ENCODE measurements at places on chromosomes 5 and 9.

- no peak for DNase-seq
Observed at GRCh38 chr5:132281856-132282614, 12.2 kb upstream of the SLC22A4 start.

- no peak for DNase-seq
Observed at GRCh38 chr5:99586878-99587277, 658.1 kb upstream of the CHD1 start.

DNA sequence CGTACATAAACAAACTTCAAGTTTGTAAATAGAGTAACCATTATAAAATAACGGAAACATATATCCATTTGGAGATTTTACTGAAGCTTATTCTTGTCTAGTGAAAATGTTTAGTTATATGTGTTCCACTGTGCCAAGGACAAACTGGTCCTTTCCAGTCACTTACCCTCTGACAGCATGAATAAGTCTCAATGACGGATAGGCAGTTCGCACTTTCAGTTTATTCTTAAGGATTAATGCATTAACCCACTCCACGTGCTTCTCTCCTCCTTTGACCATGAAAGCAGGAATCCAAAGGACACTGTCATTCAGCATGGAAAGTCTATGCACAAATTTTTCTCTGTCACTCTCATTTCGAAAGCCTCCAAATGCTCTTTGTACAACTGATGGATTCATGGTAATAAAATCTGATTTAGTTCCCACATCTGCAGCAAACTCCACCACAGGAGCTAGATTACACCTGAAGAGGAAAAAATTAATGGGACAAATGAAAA is 47.1 kb downstream of the ST8SIA4 start:
- DNase-seq, result no peak

- DNase-seq, result no peak
Observed at GRCh38 chr5:152439791-152440190, 34.7 kb upstream of the NMUR2 start.

- no peak for DNase-seq
Observed at GRCh38 chr5:94505327-94506068, 112.9 kb downstream of the KIAA0825 start.

DNA sequence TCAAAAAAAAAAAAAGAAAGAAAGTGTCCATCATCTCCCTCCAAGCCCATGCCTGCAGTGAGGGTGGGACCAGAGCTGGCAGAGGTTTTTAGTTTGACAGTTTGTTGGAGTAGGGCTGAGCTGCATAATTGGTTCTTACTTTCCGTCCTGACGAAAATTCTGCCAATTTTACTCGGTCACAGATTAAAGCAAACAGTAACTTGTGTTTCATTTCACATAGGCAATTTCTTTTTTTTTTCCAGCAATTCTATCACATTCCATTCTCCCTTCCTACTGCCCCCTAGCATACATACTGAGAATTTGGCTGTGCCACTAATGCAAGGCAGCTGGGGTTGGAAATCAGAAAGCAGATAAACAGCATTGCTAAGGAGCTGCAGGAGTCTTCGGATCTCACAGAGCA is 132.4 kb downstream of the FRMD3 start:
- no peak for DNase-seq

DNA sequence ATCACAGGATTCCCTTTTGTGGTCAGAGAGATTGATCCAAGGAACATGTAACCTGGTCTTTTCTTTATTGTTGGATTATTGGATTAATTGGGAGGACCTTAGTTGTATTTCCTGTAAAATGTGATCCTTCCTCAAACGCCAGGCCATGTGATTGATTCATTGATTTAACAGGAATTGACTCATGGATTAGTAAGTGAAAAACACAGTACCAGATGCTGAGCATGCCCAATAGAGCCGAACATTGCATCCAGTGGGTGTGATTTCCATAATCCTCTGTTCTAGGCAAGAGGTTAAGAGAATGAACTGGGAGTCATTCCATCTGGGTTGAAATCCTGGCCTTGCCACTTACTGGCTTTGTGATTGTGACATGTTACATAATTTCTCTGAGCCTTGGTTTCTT is 522.3 kb downstream of the MAT2B start:
- DNase-seq, result no peak

DNA sequence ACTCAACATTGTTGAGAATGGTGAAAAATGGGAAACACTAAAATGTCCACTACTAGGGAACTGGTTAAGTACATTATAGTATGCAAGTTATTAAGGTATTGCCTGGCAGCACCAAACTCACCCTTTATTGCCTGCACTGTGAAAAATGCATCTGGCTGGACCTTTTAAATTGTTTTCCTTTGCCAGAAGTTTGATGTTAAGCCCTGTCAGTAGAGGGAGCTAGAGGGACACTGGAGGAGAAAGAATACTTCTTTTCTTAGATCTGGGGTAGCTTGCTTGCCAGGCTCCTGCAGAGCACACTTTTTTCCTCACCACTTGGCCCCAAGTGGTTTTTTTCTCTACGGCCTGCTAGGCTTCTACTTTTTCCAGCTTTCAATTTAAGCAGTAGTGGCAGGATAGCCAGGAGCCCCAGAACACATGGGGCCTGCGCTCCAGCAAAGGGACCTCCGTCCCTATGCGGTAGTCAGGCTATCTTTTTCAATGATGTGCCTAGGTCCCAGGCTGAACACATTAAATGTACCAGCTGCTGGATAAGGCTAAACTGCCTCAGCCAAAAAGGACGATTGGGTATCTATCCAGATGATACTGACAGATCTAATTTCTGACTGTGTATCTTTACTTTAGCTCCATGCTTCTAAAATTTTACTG is 8.0 kb upstream of the HABP4 start:
- no peak for DNase-seq

- DNase-seq, result no peak
Observed at GRCh38 chr9:88536951-88537760, 2.2 kb downstream of the NXNL2 start.

DNA sequence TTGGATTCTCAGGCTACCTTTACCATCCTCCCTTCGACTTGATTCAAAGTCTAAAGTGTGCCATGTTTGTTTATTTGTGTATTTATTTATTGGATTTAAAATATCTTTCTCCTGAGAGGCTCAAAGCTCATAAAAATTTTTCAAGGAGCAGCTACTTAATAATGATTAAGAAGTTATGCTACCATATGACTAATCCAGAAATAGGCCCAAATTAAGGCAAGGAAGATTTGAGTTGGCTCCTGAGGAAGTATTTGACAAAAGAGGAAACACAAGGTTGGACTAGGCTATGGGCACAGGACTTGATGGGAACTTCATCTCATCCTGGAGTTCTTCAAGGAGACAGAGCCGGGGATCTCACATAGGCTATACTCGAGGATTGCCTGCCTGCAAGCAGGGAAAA is 22.4 kb upstream of the PPP2CA start:
- no peak for DNase-seq

DNA sequence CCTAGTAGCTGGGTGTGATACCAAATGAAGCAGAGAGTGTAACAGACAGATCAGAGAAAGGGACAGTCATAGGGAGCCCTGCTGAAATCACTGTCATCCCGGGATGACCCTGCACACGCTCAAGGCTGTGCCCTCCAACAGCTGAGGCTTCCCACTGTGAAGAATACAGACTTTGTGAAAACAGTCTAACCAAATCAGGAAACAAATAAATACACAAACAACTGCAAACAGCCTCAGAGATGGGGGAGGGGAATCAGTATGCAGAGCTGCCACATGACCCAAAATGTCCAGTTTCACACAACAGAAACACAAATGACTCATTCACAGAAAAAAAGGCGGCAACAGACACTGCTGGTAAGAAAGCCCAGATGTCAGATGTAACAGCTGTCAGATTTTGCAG is 101.9 kb downstream of the ADAMTS2 start:
- DNase-seq, result no peak

DNA sequence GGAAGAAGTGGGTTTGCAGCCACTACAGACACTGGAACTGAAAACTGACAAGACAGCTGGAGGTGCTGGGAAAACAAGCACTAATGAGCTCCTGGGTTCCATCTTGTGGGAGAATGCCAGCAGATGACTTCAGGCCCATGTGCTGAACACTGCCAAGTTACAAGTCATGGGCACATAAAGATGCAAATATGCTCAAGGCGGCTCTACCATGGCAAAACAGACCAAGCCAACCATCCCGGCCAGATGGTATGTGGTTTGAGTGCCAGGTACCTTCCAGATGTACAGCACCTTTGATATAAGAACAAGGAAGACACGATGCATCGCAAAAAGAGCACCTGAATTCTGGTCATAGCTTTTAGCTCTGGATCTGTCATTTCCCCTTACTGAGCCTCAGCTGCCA is 19.9 kb downstream of the TNFSF8 start:
- no peak for DNase-seq

DNA sequence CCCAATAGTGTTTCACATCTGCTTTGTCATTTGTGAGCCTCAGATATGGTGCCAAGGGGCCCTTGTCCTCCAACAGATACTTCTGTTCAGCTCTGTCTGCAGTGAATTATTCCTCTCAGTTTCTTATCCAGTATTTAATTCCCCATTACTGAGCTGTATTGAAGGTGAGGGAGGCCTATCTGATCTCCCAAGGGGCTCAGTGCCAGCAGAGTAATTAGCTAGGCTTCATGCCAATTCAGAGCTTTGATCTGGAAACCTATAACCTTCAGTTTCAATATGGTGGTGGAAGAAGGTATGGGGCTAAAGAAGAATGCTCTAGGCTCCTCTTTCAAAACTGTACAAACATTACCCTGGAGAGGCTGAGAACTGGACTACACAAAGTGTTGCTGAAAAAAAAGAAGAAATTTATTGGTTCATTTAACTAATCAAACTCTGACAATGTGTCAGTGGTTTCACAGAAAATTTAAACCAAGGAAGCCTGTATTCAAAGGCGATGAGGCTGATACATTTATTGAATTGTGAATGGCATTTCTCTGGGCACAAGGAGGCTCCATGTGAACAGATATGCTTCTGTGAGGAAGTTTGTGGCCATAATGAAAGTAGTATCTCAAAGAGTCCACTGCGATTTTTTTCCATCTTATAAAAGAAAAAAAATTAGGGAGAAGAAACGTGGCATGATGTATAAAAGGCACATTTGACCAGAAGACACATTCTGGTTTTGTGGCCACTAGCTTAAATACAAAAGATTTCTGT is 397.8 kb downstream of the TLE4 start:
- no peak for DNase-seq

Measured in stimulated activated CD4-positive, alpha-beta T cell treated with anti-CD3 and anti-CD28 coated beads, Interleukin-4, amount 100 ng/mL, for 1 hour (primary cell).